Nephron progenitor cell (in vitro differentiated cells): ENCODE measurements at places on chromosomes 6 and 20.

GRCh38 chr6:3281631-3282475 lies 23.1 kb downstream of the PSMG4 start:
- H3K4me3 ChIP-seq = no peak overlapping the region
- peaks cover 48% of the 10 kb centered on the region for H3K4me1 ChIP-seq
- H3K36me3 ChIP-seq = peaks cover 48% of the 10 kb centered on the region
- DNase-seq = no peak
- no peaks in the 10 kb centered on the region for H3K27me3 ChIP-seq
- H3K27ac ChIP-seq = no peak overlapping the region

DNA sequence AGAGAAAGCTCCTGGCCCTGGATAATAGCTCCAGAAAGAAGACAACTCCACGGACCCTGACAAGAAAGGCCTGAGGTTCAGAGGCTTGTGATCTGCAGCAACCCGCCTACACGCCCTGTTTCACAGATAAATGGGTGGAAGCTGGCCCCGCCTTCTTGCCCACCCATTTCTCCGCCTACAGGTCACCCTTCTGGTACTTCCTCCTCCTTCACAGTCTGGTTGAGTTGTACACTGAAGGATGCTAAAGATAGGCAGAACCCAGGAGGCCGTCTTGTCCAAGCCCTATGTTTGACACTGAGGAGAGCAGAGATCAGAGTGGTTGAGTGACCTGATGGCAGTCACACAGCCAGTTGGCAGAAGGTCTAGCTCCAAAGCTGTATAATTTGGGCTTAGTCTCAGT lies 34.2 kb upstream of the MDGA1 start:
- peaks cover 5% of the 10 kb centered on the region for H3K4me1 ChIP-seq
- H3K4me3 ChIP-seq = no peak overlapping the region
- DNase-seq = no peak
- H3K27ac ChIP-seq = no peak overlapping the region
- no peaks in the 10 kb centered on the region for H3K36me3 ChIP-seq

- H3K27me3 ChIP-seq = peaks cover 7% of the 10 kb centered on the region
- H3K27ac ChIP-seq = no peak overlapping the region
- H3K36me3 ChIP-seq = no peaks in the 10 kb centered on the region
- no peak for DNase-seq
- H3K4me3 ChIP-seq = no peak overlapping the region
- no peaks in the 10 kb centered on the region for H3K4me1 ChIP-seq
Measured at GRCh38 chr6:84358581-84358980, 131.1 kb upstream of the CEP162 start.

- H3K4me3 ChIP-seq = peak overlapping the region; percentile 94
- H3K27ac ChIP-seq = peak overlapping the region; percentile 88
- peaks cover 17% of the 10 kb centered on the region for H3K36me3 ChIP-seq
- DNase-seq = no peak
- H3K4me1 ChIP-seq = peaks cover 57% of the 10 kb centered on the region
Measured at GRCh38 chr6:124963416-124963785, 1.2 kb downstream of the RNF217 start.

GRCh38 chr6:169859978-169860703 lies 108.7 kb downstream of the ERMARD start:
- no peaks in the 10 kb centered on the region for H3K36me3 ChIP-seq
- DNase-seq = no peak
- H3K27ac ChIP-seq = no peak overlapping the region
- H3K27me3 ChIP-seq = peaks cover 6% of the 10 kb centered on the region
- H3K4me3 ChIP-seq = no peak overlapping the region
